Mesendoderm (in vitro differentiated cells): ENCODE measurements at places on chromosomes 13 and 19.
A peak's percentile ranks its signal among the peaks of the same experiment; 100 is the strongest.

GRCh38 chr13:111948811-111949210 lies 118.1 kb upstream of the SOX1 start:
- DNase-seq, result no peak

DNA sequence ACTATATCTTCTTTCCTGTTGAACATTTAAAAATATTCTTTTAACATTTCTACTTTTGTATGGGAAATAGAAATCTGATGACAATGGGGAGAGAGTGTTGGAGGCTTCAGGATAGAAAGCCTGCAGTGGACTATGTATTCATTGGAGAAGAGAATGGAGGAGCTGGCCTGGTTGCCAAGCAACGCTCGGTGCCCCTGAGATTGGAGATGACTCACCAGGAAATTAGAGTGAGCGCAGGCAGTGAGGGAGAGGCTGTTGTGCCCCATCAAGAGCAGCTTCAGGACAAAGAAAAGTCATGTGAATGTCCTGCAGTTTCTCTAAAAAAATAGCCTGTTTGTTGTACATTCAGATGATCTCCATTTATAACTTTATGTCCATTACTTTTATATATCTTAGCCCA lies 48.7 kb upstream of the ZNF835 start:
- peak; percentile 64 for DNase-seq

DNA sequence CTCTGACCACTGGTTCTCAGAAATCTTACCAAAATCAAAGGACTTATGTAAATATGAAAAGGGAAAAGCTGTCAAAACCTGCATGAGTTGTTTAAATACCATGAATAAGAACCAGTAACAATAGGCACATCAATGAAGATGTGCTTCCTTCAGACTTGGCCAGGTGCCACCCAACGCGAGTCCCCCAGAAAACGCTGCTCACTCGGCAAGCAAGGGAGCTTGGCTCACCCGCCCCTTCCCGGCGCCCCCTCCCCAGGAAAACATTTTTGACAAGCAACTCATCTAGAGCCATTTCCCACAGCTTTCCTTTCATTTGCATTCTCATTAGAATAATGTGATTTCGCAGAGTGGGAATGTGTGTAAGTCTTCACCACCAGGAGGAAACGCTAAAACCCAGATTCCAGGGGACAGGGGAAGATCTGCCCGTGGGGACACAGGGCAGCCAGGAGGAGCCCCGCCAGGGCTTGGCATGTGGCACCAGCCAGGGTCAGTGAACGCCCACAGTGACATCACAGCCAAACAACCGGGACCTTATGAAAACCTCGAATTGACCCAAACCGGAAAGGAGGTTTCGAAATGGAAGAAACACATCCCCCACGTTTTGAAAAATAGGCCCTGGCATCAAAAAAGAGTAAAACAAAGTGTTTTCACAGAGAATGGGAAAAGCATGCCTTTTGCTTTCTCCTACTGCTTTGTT lies 366.2 kb upstream of the TSHZ3 start:
- DNase-seq, result peak; percentile 55

- DNase-seq, result no peak
These were observed 58.2 kb downstream of the TSHZ3 start for GRCh38 chr19:31290931-31291590.

DNA sequence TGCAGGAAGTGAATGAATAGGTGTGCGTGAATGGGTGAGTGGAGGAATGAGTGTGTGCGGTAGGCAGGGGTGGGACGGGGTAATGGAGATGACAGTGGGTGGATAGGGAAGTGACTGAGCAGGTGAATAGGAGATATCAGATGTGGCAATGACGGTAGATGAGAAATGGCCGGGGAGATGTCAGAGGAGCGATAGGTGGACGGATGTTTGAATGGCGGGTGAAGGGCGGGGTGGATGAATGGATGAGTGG lies 1.5 kb downstream of the TTC9B start:
- no peak for DNase-seq

GRCh38 chr13:47206111-47206510 lies 309.3 kb upstream of the HTR2A start:
- DNase-seq, result peak; percentile 49

DNA sequence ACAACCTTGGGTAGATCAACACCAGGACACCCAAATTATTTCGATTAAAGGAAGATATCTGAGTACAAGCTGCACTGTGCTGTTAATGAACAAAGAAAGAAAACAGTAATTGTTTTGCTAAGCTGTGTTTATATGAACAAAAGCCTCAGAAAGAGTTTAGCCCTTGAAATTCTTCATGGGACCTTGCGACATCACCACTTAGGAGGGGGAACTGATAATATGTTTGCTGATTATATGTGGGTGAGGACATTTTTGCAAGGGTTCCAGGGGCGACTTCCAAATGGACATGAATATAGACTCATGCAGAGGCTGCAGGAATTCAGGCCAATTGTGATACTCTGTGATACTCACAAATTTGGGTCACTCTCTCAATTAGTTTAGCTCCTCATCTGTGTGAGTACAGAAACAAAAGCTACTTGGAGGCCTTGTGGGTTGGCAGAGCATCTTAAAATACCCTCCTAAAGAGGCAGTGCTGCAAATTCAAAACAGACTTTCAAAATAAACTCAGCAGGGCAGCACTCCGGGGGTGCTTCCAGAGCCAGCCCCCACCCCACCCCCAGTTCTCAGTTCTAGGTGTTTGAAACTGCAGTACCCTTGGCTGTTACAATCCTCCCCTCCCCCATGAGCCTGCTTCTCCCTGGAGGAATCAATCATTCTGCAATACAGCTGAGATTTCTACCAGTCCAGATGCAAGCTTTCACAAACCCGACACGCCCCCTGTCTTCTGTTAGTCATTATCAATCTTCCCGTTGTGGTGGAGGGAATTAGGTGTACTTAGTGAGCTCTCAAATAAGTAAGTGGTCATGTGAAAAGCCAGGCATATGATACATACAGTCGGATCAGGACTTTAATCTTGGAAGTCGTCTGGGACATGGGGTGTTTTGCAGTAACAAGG lies 97.0 kb upstream of the MBNL2 start:
- peak; percentile 60 for DNase-seq

DNA sequence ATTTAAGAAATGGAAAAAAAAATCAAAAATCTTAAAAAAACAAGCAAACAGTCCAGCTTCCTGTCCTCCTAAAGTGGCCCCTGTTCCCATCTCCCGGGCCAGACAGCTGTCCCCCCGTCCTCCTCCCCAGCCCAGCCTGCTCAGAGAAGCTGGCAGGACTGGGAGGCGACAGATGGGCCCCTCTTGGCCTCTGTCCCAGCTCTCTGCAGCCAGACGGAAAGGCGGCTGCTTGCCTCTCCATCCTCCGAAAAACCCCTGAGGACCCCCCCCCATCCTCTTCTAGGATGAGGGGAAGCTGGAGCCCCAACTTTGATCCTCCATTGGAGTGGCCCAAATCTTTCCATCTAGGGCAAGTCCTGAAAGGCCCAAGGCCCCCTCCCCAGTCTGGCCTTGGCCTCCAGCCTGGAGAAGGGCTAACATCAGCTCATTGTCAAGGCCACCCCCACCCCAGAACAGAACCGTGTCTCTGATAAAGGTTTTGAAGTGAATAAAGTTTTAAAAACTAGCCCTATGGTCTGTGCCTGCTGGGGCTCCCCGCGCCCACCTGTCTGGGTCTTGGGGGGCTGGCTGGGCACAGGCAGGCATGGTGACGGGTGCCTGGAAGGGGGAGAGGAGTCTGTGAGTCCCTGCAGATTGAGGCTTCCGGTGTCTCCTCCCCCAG lies 3.8 kb downstream of the GADD45GIP1 start:
- DNase-seq, result no peak

DNA sequence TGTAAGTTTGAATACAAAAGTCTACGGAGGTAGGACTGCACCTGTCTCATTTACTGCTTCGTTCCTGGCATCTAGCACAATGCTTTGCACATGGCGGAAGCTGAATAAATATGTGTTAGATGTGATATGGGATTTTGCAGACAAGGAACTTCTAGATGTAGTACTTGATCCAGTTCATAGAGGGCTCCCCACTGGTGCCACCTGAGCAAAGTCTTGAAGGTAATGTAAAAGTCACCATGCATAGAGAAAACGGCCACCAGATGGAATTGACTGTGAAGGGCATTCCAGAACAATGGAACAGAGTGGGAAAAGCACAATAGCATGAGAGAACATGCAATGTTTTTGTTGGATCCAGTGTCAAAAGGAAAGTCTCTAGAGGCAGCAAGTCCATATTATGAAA lies 209.3 kb downstream of the HS6ST3 start:
- peak; percentile 30 for DNase-seq

DNA sequence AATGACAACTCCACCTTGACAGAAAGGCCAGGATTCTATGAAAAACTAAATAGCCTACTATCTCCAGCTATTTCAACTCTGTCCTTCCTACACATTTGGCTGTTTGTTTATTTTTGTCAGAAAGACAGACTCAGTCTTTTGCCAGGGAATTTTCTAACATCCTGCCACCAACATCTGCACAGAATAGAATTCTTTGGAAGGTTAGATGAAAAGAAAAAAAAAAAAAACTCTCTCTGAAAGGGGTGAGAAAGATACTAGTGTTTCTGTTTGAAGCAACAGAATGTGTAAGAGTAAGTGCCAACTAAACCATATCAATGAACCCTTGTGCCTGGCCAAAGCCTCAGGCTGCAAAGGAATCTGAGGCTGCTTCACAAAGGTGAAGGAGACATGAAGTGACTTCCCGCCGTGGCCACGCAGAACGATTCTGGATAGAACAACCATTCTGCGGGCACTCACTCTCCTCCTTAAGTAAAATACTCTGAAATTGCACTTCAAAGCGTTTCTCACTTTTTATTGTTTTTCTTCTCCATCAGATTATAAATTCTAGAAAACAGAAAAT lies 498.2 kb downstream of the IRS2 start:
- DNase-seq, result no peak

DNA sequence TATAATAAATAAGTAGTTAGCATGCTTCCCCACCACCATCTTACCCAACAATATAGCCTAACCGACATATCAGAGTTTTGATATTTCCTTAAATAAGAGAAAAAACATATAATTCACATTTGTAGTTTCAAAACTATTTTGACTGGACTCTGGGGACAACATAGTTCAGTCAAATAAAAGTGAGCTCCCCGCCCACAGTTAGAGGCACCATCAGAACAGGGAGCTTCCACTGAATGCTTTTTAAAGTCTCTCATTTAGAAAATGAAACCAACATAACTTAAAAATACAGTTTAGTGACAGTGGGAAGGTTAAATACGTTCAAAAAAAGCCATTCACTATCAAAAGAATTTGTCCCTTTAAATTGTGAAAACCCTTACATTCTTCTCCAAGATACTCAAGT lies 92.8 kb downstream of the EPSTI1 start:
- no peak for DNase-seq

- no peak for DNase-seq
These were observed 3.4 kb downstream of the TBXA2R start for GRCh38 chr19:3603121-3603811.

GRCh38 chr13:110472904-110473563 lies 88.5 kb downstream of the RAB20 start:
- DNase-seq, result no peak

DNA sequence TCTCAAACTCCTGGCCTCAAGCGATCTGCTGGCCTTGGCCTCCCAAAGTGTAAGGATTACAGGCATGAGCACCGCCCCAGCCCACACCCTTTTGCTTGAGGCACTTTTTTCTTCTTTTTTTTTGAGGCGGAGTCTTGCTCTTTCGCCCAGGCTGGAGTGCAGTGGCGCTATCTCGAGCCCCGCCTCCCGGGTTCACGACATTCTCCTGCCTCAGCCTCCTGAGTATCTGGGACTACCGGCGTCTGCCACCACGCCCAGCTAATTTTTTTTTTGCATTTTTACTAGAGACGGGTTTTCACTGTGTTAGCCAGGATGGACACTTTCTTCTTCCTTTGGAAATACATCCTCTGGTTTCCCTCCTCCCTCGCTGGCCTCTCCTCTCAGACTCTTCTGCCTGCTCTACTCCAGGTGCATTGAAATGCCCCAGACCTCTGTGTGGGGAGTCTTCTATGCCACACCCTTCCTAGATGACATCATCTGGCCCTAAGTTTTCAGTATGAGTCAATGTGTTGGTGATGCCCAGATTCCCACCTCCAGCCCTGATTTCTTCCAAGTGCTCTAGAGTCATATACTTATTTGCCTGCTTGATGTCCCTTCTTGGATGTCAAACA lies 20.7 kb upstream of the TPT1 start:
- peak; percentile 40 for DNase-seq

DNA sequence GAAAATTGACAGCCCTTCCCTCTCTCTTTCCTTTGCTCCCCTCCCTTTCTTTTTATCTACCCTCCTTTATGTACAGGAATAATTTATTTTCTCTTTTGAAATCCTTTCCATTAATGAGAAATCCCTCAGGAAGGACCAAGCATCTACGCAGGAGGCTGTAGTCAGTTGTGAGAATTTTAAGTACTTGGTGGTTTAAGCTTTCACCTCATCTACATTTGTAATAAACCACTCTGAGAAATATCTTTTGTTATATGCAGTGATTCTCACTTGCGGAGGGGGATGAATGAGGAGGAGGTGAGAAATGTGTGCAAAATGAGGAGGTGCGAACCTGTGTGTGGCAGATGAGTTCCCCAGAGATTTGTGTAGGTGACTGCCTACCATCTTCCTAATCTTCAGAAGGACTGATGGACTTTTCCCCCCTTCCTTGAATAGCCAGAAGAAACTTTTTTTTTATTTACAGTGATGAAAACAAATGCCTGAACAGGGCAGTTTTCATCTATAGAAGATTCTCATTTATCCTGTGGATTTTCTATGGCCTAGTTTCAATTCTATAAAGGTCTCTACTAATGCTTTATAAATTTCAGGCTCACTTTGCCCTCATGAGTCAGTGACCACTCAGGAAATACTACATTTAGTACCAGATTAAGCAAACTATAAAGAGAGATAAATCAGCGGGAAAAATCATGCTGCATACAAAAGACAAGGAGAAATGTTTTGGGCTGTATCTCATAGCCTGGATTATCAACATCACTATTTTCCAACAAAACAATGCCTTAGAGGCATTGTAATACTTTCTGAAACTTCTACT lies 118.3 kb downstream of the LHFPL6 start:
- peak; percentile 38 for DNase-seq

DNA sequence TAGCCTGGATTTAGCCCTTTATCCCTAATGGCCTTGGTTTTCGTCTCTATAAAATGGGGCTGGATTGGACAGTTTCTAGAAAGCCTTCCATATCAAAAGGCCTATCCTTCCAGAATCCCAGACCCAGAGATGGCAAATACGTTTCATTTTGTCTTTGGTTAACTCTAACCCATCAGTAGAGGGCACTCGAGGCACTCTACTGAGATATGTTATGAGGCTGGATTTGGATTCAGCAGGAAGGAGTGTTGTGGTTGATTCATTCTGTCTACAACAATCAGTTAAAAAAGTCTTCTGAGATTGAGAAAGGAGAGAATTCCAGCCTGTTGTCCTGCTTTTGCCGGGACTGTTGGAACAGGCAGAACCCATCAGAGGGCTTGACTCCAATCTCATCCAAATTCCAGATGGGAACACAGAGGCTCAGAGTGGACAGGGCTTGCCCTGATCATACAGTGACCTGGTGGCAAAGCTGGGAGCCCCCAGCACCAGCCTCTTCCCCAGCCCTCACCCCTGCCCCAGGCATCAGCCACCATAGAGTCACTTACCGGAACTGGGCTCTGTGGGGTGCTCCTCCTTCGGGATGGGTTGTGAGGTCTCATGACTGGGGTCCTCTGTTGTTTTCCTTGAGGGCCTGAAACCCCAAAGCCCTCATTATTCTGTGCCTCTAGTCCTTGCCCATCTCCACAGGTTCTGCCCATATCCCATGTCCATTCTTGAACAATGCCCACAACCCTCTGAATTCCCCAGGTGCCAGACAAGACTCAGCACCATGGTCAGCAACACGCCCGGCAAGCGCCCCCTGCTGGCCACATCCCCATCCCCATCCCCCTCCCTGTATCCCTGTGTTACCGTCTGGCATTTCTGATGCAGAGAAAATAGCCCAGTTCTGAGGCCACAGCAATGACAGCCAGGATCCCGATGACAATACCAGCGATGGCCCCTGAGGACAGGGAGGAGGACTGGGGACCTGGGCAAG lies 12.3 kb upstream of the ZNF180 start:
- peak; percentile 49 for DNase-seq
